ENCODE measurements at places on chromosomes 2 and 18. TPM values are rescaled to one million over a fixed set of nuclear protein-coding genes. Genes with fewer than 3 reads are reported as not detected.

GRCh38 chr18:40524881-40525280, 1430.2 kb upstream of the PIK3C3 start:
- no peak for DNase-seq

DNA sequence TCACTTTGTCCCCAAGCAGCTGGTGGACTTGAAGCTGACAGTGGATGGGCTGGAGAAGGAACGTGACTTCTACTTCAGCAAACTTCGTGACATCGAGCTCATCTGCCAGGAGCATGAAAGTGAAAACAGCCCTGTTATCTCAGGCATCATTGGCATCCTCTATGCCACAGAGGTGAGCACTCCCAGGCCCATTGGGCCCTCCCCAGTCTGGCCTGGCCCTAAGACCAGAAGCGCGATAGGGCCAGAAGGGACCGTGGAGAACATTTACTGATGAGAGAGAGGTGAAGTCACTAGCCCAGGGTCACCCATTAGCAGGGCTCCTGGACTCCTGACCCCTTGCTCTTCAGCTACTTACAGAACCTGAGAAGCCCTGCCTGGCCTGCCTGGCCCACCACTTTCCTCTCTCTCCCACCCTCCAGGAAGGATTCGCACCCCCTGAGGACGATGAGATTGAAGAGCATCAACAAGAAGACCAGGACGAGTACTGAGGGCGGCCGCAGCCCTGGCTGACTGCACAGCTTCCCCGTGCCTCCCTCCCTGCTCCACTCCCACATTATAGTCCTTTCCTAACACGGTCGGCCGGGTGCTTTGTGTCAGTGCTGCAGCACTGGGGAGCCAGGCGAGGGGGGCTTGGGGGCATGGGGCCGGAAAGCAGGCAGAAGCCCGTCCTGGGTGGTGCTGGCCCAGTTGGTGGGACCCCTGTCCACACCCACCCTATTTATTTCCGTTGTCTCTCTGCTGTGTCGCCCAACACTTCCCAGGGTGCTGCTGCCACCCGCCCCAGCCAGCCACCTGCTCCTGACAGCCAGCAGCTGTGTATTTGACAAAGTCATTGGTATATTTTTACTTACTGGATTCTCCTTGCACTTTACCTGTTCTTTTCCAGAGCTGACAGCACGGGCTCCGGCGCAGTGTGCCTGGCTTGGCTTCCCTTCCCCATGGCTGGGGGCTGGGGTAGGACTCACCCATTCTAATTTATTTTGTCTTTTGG, 6.6 kb upstream of the TMEM214 start:
- peak; percentile 15 for DNase-seq

DNA sequence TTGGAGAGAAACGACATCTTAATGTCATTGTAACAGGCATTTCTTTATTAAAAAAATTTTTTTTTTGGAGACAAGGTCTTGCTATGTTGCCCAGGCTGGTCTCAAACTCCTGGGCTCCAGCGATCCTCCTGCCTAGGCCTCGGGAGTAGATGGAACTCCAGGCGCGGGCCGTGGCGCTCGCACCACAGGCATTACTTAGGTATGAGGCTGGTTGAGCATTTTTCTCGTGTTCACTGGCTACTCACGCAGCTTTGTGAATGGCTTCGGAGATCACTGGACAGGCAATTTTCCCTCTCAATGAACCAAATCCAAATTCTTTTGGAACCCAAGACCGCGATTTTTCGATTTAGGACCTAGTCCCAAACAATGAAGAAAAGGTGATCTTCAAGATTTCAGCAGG, 795 bp upstream of the TCF7L1 start:
- DNase-seq: peak; percentile 42

GRCh38 chr2:143953451-143954030, 566.4 kb downstream of the ZEB2 start:
- DNase-seq: no peak

DNA sequence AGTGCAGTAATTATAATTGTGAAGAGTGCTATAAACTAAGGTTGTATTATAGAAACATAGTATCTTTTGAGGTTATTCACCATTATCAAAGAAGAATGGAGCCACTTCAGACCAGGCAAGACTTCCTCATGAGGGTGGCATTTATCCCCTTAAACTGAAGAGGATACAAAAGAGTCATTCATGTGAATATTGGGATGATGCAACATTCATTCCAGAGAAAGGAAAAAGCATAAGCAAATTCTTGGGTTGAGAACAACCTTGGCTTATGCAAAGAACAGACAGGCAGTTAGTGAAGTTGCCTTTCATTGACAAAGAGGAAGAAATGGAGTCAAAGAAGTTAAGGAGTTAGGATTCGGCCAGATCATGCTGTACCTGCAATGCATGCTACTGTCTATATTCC, 682.5 kb downstream of the MBD2 start:
- no peak for DNase-seq

DNA sequence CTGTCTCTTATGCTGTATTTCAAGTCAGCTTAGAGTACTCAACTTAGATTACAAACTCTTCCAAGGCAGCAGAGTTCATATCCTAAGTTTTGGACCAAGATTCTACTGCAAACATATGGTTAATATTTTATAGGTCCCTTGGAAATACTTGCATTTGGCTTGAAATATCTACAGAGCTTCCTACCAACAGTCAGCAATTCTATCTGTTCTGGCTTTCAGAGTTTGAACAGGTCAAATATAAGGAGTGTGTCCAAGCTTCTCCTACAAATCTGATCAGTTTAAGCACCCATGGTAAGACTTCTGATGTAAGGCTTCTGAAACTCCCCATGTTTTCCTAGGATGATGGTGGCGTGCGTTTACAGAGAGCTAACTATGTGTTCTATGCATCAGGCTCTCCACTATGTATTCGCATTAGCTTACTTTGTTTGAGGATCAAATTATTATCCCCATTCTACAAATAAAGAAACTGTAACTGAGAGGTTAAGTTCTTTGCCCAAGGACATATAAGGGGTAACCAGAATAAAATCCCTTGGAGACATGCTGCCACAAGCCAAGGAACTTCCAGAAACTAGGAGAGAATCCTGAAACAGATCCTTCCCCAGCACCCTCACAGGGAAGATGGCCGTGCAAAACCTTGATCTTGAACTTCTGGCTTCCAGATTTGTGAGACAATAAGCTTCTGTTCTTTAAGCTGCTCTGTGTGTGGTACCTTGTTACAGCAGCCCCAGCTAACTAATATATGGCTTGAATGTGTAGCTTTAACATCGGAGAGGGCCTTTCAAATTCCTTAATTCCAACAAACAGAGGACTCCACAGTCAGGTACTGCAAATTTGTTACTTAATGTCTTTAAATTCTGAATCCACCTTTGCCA, 55.1 kb downstream of the ATP8B1 start:
- no peak for DNase-seq

DNA sequence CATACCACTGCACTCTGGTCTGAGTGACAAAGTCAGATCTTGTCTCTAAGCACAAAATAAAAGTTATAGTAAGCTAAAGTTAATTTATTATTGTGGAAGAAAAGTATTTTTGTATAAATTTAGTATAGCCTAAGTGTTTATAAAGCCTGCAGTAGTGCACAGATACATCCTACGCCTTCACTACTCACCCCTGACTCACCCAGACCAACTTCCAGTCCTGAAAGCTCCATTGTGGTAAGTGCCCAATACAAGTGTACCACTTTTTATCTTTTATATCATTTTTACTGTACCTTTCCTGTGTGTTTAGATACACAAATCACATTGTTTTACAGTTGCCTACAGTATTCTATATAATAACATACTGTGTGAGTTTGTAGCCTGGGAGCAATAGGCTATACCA, 57.5 kb downstream of the UBE2E3 start:
- no peak for DNase-seq

GRCh38 chr2:46211461-46211860, 85.7 kb upstream of the EPAS1 start:
- no peak for DNase-seq

DNA sequence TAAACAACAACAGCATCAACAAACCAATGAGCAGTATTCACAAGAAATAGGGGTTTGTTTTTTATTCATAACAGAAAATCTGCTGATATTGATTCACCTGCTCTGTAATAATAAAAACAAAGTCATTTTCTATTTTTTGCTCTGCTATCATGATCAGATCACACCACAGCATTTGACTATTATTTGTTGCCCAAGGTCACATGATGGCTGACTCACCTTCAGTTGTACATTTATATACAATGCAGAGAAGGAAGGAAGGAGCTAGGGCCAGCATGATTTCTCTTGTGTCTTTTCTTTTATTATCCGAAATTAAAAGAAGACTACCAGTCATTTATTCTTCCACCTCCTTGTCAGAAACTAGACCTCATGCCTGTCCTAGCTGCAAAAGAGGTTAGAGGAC, 1427.7 kb upstream of the CELF4 start:
- no peak for DNase-seq

DNA sequence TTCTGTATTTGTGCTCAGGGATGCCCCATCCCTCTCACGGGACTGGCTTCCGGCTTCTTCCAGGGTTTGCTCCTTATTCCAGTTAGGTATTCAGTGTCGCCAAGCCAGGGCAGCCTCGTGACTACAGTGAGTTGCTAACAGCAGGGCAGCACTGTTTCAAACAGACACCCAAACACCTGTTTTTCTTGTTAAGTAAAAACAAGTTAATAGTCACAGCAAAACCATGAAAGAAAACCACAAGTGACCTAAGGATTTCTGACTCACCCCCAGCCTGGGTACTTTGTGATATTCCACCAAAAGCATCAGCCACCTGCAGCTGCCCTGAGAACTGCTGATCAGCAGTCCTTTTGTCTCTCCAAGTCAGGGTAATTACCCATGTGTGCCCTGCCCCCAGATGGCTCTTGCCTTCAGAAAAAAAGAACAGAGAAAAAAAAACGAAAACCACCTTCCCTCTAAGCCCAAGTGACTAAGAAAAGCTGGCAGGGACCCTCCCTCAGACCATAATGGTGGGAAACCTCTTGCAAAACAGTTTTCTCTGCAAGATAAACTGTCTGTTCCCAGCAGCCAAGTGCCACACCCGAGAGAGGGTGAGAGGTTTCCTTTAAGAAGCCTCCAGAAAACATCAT, 178.2 kb downstream of the ANAPC1 start:
- no peak for DNase-seq

DNA sequence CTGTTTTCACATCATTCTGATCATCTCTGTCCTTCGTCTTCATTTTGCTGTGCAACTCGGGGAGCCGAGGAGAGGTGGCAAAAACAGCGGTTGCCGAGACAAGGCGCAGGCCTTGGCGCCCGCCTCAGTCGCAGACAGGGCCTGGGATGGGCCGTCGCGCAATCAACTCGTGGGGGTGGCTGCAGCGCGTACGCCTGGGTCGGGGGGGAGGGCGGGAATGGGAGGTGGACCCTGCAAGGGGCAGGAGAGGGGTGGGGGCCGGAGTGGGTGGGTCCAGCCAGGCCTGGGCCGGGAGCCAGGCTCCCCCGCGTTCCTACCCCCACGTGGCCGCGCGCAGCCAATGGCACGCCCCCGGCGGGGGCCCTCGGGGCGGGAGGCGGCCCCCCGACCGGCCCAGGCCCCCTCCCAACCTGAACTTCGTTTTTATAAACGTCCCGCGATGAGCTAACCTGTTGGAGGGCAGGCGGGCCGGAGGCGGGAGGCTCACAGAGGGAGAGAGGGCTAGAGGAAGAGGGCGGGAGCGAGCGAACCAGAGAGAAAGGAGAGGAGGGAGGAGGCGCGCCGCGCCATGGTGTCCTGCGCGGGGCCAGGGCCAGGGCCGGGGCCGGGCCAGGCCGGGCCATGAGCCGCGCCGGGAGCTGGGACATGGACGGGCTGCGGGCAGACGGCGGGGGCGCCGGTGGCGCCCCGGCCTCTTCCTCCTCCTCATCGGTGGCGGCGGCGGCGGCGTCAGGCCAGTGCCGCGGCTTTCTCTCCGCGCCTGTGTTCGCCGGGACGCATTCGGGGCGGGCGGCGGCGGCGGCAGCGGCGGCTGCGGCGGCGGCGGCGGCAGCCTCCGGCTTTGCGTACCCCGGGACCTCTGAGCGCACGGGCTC, at the start of gene HOXD13:
Gene HOXD13 (plus strand): TSS at position 452 of the 875 bp plus-strand sequence. CDS start 170 bp downstream, at position 622.
- no peak for DNase-seq

- DNase-seq: no peak
Measured at GRCh38 chr2:61984682-61985081, 79.2 kb downstream of the COMMD1 start.

DNA sequence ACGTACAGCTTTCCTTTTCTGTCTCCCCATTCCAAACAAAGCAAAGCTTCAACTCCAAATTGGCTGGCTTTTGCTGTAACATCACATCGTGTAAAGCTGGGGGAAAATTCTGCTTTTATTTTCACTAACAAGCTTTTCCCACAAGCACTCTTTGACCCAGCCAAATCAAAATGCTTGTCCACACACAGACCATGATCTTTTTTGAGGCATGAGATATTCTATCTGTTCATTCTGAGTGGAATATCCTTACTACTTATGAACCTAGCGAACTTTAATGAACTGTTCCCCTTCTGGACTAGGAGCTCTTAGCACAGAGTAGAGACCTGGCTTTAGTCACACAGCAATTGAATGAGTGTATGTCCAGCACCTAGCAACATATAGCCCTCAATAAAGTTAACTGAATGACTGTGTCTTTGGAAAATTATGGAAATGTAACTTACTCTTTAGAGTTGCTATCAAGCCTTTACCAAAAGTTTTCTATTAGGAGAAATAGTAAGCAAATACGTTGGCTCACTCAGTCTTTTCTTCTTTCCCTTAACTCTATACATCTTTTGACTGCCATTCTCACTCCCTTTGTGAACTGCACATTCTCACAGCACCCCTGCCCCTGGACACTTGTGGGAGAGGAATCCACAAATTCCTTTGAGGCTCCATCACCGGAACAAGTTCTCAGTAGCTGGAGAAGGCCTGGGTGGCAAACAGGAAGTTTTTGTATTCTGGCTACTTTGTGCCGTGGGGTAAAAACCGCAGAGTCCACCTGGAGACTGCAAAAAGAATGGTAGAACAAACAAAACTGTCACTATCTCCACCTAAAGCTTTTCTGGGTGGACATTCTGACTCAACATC, 1.3 kb upstream of the UBE2E3 start:
- no peak for DNase-seq

DNA sequence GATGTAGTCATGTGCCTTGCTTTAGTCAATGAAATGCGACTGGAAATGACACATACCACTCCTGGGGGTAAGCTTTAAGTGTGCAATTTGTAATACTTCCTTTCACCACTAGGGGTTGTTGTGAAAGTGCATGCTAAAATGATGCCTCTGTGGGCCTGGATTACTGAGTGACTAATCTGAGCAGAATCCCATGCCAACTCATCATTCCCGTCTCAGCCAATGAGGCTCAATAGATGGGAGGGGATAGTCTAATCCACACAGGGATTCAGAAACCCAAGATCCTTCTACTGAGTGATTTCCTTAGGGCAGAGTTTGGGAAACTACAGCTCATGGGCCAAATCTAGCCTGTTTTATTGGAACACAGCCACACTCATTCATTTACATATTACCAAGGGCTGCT, 54.0 kb downstream of the HRH4 start:
- DNase-seq: no peak

- no peak for DNase-seq
Measured at GRCh38 chr18:468955-469790, 31.3 kb downstream of the COLEC12 start.

GRCh38 chr2:234479465-234479864, 17.4 kb downstream of the ARL4C start:
- no peak for DNase-seq

GRCh38 chr18:11548916-11549551, 60.4 kb upstream of the SLC35G4 start:
- DNase-seq: no peak

GRCh38 chr2:169670215-169670651, 24.0 kb downstream of the CFAP210 start:
- no peak for DNase-seq

- DNase-seq: no peak
Measured at GRCh38 chr2:65383541-65384488, 48.6 kb downstream of the SPRED2 start.

Gene CLIP4
- total RNA-seq: 63.1 TPM

Gene SKOR2
- not detected for total RNA-seq

Gene SIX3
- total RNA-seq: not detected

Gene ERICH2
- total RNA-seq: 1.2 TPM

Gene TLX2
- total RNA-seq: not detected

Gene ATP6V1B1
- 0.89 TPM for total RNA-seq

Gene TSPYL6
- total RNA-seq: not detected
